CD8-positive, alpha-beta T cell (primary cell): ENCODE measurements at places on chromosomes 7 and 10. TPM values are rescaled to one million over a fixed set of nuclear protein-coding genes. Genes with fewer than 3 reads are reported as not detected.

The ASAH2B gene
- 1.2 TPM for total RNA-seq

The DDC gene
- not detected for total RNA-seq

The NUTM2E gene
- total RNA-seq = 0.81 TPM

The NACAD gene
- 0.68 TPM for total RNA-seq

The UCN3 gene
- total RNA-seq = not detected

The SLC18A2 gene
- total RNA-seq = 0.14 TPM

The COBL gene
- total RNA-seq = 0.30 TPM

The MGMT gene
- 7.0 TPM for total RNA-seq

The ALOX5 gene
- total RNA-seq = 3.9 TPM

The SMO gene
- total RNA-seq = not detected

The TAC1 gene
- total RNA-seq = not detected

The EEPD1 gene
- 1.1 TPM for total RNA-seq

The NKX2-3 gene
- total RNA-seq = not detected

The ANKRD7 gene
- total RNA-seq = not detected

The GBX1 gene
- total RNA-seq = not detected

The GNAT3 gene
- not detected for total RNA-seq

The VSTM4 gene
- total RNA-seq = not detected

The DENND2A gene
- total RNA-seq = 0.27 TPM

The FANK1 gene
- not detected for total RNA-seq

The PRDX3 gene
- total RNA-seq = 11.7 TPM

The GIMAP7 gene
- 21.2 TPM for total RNA-seq

The LFNG gene
- total RNA-seq = 137 TPM

The STEAP1 gene
- not detected for total RNA-seq

The ARPC1B gene
- 68.5 TPM for total RNA-seq

The FGL2 gene
- total RNA-seq = not detected

The CRPPA gene
- total RNA-seq = 1.2 TPM

The AKR1D1 gene
- total RNA-seq = not detected

The RNF32 gene
- total RNA-seq = 0.33 TPM

The FAM241B gene
- 7.4 TPM for total RNA-seq

The SVIL gene
- 16.2 TPM for total RNA-seq

The XRCC2 gene
- total RNA-seq = 0.17 TPM

The PDK4 gene
- not detected for total RNA-seq

The RSPH10B gene
- total RNA-seq = not detected

The CHAT gene
- not detected for total RNA-seq

The OPALIN gene
- total RNA-seq = not detected

The FAM131B gene
- 0.30 TPM for total RNA-seq
